ENCODE measurements at places on chromosomes 6 and 20.

- DNase-seq, result no peak
Observed at GRCh38 chr20:63471002-63471716, 1.3 kb downstream of the KCNQ2 start.

GRCh38 chr20:25606094-25606695, 17.6 kb downstream of the NANP start:
- no peak for DNase-seq

GRCh38 chr6:35808688-35809087, 3.5 kb downstream of the LHFPL5 start:
- DNase-seq, result no peak

DNA sequence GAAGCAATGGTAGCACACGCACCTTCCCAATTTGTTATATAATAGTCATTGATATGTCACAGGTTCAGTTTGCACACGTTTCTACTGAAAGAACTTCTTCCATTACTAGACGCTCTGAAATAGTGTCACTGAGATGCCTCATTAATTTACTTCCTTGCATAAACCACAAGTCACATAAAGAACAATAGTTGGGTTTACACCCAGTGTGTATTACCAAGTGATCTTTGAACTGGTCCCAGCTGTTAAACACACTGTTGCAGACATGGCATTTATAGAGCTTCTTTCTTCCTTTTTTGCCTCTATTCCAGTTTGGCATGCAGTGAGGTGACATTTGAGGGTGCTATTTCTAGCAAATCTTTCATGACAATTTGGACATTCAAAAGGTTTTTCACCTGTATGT, 245.3 kb downstream of the EPM2A start:
- DNase-seq, result no peak

DNA sequence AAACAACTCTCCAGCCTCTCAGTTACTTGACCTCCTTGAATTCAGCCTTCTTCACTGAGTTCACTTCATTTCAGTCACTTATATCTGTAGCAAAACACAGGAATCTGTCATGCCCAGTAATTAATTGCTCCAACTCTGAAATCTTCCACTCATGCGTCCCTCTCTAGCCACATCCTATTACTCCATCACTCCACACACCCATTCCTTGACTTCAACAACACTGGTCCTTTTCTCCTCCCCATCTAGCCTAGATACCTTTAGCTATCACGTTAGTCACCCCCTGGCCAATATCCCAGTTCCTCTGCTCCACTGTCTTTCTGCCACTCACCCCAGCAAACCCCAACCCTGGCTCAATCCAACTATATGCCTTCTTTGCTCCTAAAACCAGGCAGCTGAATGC, 7.7 kb downstream of the ZHX3 start:
- no peak for DNase-seq

GRCh38 chr6:167113935-167114910, 8.7 kb upstream of the CCR6 start:
- DNase-seq, result no peak

- no peak for DNase-seq
Observed at GRCh38 chr6:114142258-114142657, 171.3 kb upstream of the HDAC2 start.

DNA sequence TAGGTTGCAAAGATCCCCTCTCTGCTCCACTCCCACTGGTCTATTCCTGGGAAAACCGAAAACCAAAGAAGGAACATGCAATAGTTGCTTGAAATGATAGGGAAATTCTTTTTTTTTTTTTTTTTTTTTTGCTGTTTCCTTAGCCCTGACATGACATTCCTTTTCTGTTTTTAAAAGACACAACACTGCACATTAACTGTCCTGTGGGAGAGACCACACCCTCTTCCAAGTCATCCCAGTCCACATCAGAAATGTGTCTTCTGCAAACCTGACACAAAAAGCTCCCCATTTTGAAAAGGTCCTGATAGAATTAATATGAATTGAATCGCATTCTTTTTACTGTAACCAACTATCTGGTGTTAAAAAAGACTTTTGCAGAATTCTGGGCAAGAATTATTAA, 43.4 kb upstream of the RIPOR2 start:
- no peak for DNase-seq
